ENCODE measurements at places on chromosomes 6 and 20. TPM values are rescaled to one million over a fixed set of nuclear protein-coding genes. Genes with fewer than 3 reads are reported as not detected.

LSM2 gene
- total RNA-seq = 139 TPM

ZSWIM1 gene
- 7.8 TPM for total RNA-seq

C6orf132 gene
- total RNA-seq = 0.29 TPM

SLC22A3 gene
- not detected for total RNA-seq

TCF19 gene
- 91.1 TPM for total RNA-seq

PBOV1 gene
- total RNA-seq = not detected

CLDN20 gene
- not detected for total RNA-seq

TBXT gene
- not detected for total RNA-seq

GNAS-AS1 gene
- total RNA-seq = 1.0 TPM

HLA-DMB gene
- total RNA-seq = 2.7 TPM

HSPA1L gene
- 2.7 TPM for total RNA-seq

PSORS1C1 gene
- total RNA-seq = not detected

POFUT1 gene
- total RNA-seq = 41.4 TPM

PHACTR1 gene
- 0.05 TPM for total RNA-seq

RUNX2 gene
- 33.7 TPM for total RNA-seq

NRSN1 gene
- total RNA-seq = not detected

TMEM217 gene
- total RNA-seq = 3.5 TPM

MATN4 gene
- 0.66 TPM for total RNA-seq
